ENCODE measurements at places on chromosomes 7 and 10.
A peak's percentile ranks its signal among the peaks of the same experiment; 100 is the strongest.

DNA sequence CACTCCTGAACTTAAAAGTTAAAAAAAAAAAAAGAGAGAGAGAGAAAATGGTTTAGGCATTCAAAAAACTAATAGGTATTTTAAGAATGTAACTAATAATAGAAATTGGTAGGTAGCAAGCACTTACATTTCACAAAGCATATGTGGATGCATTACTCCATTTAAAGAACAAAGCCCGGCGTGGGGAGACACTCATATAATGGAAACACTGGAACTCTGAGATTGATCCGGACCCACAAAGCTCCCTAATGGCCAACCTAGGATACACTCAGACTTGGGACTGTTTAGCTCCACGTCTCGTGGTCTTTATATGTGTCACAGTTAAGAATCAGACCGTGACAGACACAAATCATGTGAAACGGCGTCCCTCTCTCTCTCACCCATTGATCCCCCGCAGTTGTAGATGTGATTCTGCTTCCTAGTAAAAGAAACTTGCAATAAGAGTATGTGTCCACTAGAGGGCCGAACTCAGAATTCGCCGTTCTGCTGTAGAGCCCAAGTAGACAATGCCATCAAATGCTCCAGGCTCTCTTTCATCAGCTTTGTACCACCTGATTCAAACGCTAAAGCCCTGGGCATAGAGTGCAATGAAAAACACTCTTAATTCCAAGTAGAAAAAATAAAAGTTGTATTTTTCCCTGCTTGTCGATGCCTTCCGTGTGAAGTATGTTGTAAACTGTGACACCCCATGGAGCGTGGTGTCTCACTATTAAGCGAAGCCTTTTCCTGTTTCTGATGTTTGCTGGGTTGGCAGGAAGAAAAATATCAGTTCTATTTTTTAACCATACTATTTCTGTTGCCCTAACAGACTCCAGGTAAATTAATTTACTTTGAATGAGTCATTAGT, 429.0 kb upstream of the MTPN start:
- no peak for DNase-seq

- DNase-seq: no peak
These were observed 17.6 kb upstream of the FGFR2 start for GRCh38 chr10:121615836-121616235.

GRCh38 chr10:5930272-5930671, 40.2 kb downstream of the FBH1 start:
- no peak for DNase-seq

GRCh38 chr10:11411926-11412545, 199.4 kb downstream of the USP6NL start:
- no peak for DNase-seq

DNA sequence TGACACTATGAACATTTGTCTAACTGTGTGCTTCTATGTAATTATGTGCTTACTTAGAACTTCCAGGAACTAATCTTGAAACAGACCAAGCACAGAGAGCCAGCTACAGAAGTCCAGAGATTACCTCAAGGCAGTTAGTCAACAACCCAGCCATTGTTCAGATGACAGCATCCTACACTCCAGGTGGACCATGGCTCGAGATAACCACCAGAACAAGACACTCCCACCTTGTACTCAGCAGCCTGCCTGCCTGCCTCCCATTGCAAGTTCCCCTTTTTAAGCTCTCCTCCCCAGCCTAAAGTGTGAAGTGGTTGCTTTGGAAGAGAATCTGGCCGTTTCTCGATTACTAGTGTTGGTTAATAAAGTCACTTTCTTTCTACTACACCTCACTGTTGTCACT, 1080.6 kb upstream of the LRRN3 start:
- DNase-seq: no peak

GRCh38 chr7:90690159-90690858, 94.2 kb downstream of the CDK14 start:
- no peak for DNase-seq

DNA sequence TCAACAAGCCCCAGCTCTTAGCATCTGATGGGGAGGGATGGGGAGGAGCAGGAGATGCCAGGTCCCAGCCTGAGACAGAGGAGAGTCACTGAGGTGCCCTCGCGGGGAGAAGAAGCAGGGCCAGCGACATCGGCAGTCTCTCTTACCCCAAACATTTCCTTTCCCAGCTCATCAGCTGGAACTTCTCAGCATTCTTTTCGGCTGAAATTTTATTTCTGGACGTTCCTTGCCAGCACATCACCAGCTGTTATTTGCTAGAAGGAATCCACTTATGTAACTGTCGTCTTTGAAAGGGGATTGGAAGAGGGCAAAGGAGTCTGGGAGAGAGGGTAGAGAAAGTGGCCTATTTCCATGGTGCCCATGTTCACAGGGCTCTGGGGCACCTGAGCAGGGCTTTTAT, 101.0 kb upstream of the SHH start:
- no peak for DNase-seq

DNA sequence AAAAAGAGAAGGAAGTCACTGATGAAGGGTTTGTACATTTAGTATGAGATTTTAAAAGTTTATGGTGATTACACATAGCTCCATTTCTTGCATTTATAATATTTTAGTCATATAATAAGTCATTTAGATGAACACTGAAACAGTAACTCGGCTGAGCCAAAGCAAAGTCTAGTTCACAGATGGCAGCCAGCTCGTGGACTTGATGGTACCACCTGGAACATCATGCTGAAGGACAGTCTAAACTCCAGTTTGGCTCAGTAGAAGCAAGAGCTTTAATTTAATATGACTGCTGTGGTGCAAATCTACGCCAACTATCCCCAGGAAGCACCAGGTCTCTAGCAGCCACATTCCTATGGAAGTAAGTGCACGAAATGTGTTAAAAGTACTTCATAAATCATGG, 16.4 kb downstream of the SRI start:
- DNase-seq: no peak

DNA sequence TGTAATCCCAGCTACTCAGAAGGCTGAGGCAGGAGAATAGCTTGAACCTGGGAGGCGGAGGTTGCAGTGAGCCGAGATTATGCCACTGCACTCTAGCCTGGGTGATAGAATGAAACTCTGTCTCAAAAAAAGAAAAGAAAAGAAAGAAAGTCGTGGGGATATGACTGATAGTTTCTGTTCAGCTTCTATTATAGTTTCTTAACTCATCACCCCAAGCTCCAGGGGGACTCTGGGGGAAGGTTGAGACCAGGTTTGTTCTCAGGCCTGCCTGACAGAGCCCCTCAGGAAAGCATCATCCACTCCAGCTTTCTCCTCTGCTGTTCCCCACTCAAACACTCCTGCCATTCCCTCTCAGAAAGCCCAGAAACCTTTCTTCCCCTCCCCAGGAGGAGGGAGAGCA, 542.4 kb upstream of the GALNT17 start:
- DNase-seq: no peak

- no peak for DNase-seq
These were observed 484.7 kb downstream of the PTPRN2 start for GRCh38 chr7:158102897-158103296.

DNA sequence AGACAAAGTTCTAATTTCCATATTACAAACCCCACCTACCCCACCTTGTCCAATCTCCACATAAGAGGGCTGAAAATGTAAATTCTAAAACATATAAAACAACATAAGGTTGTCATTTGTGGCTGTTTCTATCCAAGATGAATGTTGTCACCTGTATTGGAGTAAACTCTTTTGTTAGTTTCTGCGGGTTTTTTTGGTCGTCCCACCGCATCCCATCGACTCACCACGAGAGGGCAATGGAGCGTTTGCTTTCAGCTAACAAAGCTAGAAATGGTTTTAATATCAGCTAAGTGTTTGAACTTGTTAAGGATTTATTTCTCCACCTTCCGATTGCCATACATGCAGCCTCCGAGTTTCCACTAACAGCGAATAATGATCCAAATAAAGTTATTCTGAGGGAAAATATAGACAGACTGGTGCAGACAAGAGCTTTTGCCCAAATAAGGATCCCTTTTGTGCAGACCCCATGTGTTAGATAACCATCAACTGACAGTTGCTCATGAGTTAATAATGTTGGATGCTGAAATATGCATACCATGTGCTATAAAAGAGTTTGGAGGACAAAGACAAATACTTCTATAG, 137.2 kb downstream of the ARID5B start:
- DNase-seq: peak; percentile 60

- DNase-seq: no peak
These were observed 1.2 kb downstream of the CLDN4 start for GRCh38 chr7:73831834-73832651.

DNA sequence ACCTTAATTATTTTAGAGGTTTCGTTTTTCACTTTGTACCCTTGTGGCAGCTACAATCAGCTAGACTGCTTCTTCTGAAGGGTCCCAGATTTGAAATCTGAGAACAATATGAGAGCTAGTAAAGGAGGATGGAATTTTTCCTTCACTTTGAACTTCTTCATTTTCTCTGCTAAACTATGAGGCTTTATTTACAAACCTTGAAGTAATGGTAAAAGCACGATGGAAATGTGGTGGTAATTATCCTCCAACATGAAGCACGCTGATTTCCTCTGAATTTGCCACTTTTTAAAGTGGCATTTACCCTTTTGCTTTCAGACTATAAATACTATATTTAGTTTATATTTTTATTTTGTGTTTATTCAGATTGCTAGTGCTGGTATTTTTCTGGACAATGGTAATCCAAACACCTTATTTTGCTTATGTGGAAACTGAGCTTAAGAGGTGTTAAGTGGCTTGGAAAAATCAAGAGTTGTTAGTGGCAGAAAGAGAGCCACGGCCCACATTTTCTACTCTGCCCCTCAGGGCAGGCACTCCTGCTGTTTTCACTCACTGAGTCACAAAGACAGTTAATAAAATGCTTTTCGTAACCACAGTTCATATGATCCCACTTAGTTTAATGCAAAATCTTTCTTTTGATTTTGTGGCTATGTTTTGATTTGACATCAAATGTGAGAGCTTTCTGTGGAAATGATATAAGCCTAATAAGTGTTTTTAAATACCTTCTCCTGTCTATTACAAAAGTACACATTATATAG, 2.7 kb downstream of the SSMEM1 start:
- DNase-seq: no peak

DNA sequence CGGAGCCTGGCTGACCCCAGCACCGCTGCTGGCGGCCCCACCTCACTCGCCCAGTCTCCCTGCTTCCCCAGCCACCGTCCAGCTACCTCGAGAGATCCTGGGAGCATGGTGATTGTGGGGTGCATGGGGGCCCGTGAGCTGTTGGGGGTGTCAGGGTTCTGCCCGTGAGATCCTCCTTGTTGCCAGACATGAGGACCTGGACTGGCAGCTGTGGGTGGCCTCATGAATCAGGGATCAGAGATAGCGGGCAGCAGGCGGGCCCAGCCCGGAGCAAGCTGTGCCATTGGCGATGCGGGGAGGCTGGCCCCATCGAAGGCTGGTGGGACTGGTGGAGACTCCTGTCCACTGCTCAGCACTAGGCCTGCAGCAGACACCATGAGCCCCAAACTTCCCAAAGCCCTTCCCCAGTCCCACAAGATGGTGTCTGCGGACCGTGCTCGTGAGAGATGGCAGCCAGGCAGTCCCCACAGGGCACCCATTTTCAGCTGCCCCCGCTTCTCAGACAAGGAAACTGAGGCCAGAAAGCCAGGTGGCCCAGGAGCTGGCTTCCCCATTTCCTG, 75.6 kb downstream of the LHPP start:
- DNase-seq: no peak

- no peak for DNase-seq
These were observed 901.4 kb downstream of the PCDH15 start for GRCh38 chr10:53899463-53900160.

DNA sequence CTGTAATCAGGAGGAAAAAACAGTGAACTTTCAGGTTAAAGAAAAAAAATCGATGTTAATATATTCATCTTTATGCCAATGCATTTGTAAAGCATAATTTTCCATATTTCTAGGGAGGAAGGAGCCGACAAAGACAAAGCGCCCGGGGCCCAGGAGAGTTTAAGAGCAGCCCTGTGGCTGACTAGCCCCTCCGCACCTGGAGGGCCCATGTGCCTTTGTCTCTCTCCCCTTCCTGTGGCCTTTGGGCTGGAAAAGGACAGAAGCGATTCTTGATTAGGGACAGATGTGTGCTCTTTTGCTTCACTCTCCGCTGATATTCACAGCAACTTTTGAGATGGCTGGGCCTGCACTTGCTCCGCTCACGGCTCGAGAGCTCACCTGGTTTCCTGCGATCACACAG, 23.1 kb downstream of the DDC start:
- DNase-seq: no peak

- DNase-seq: no peak
These were observed 202.2 kb upstream of the KIAA1217 start for GRCh38 chr10:24006741-24007140.
